ENCODE measurements at places on chromosomes 12 and 14.

- DNase-seq = no peak
These were observed 212.1 kb downstream of the PHLDA1 start for GRCh38 chr12:75819512-75819911.

- no peak for DNase-seq
These were observed 49.3 kb downstream of the DLK1 start for GRCh38 chr14:100775831-100776591.

DNA sequence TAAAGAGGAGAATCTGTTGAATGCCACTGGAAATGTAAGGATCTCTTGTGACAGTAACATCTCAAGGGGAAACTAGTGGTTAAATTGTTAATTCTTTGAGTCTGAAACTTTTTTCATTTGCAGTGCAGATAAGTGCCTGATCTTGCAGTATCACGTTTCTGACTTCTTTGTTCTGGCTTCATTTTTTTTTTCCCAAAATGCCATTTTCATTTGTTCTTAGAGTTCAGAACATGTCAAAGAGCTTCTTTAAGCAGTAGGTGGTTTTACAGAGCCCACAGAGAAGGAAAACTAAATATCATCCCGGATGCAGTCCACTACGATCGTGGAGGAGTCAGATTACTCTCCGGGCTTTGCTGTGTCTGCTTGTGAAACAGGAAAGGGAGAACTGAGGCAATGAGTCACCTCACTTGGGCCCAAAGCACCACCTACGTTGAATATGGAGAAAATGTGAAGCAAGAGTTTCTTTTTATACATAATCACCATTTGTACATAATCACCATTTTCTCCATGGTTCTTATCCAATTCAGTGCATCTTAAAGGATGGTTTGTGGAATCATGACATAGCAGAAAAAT lies 43.9 kb downstream of the HMGA2 start:
- DNase-seq = no peak

DNA sequence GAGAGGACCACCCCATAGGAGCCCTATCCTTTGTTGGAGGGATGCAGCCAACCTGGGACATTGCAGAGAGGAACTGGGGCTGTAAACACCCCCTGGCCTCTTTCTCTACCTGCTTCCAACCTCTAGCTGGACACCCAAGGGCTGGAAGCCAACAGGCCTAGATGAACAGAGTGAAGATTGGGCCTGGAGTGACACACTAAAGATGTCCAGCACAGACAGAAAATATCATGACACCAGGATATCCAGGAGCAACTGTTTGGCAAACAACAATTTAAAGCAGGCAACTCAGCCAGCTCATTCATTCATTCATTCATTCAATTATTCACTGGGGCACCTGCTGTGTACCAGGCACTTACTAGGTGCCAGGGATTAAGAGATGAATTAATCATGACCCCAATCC lies 125.0 kb upstream of the NCOR2 start:
- no peak for DNase-seq

DNA sequence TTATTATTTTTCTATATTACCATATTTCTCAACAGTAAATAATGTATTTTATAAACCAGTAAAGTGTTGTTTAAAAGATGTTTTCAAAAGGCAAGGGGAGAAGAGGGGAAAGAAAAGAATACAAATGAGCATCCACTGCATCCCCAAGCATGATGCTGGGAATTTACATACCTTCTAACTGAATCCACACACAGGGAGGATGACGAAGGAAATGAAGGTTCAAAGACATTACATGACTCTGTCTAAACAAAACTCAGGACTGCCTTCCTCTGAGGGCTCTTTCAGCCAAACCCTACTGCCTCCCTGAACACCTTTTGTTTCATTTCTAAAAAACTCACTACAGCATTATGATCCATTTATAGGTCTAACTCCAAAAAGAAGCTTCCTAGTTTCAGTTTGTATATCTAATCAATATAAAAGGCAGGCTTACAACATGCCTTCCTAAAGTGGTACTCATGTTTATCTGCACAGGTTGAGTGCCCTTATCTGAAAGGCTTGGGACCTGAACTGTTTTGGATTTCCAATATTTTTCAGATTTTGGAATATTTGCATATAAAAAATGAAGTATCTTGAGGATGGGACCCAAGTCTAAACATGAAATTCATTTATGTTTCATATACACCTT lies 30.3 kb downstream of the DICER1 start:
- no peak for DNase-seq

DNA sequence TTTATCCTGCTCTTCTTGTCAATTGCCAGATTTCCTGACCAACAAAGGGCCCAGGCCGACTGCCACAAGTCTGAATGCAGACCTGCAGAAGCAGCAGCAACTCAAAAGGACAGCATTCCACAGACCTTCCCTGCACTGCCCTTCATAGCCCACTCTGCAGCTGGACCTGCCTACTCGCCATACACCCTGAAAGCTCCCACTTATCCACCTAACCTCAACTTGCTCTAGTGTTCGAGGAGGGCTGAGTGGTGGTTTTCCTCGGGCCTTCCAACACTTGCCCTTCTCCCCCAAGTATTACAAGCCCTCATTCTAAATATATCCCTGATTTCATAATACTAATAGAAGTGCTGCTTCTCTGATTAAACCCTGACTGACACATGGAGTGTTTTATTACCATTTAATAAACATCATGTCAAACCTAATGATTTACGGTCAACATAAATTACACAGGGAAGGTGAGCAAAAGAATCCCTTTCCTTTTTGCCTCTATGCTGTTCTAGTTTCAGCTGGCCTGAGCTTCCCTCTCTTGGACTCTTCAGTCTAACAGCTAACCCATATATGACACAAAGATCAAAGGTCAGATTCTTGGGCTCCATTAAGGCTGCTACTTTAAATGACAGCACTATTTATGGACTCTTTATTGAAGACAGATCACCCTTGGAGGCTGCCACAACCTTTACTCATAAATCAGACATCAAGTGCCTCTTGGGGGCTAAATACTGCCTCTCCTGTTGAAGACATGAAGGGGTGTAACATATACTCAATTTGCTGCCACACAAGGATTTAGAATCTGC lies 1546.9 kb upstream of the TMEM132C start:
- no peak for DNase-seq

DNA sequence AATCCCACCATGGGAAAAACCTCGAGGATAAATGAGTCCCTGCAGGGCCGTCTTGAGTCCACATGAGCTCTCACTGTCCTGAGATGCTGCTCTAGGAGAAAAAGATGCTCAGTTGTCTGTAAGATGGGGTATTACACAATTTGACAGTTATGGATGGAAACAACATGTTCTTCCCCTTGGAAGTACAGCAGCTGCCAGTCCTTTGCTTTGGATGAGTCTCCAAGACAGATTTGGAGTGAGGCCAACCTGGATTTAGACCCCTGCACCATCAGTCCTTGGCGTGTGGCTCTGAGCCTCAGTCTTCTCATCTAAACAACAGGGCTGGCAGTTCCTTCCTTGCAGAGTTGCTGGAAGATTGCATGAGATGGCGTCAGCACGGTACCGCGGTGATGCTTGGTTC lies 309.1 kb upstream of the FKBP4 start:
- no peak for DNase-seq

- no peak for DNase-seq
These were observed 120.1 kb downstream of the RALGAPA1 start for GRCh38 chr14:35689000-35689460.

DNA sequence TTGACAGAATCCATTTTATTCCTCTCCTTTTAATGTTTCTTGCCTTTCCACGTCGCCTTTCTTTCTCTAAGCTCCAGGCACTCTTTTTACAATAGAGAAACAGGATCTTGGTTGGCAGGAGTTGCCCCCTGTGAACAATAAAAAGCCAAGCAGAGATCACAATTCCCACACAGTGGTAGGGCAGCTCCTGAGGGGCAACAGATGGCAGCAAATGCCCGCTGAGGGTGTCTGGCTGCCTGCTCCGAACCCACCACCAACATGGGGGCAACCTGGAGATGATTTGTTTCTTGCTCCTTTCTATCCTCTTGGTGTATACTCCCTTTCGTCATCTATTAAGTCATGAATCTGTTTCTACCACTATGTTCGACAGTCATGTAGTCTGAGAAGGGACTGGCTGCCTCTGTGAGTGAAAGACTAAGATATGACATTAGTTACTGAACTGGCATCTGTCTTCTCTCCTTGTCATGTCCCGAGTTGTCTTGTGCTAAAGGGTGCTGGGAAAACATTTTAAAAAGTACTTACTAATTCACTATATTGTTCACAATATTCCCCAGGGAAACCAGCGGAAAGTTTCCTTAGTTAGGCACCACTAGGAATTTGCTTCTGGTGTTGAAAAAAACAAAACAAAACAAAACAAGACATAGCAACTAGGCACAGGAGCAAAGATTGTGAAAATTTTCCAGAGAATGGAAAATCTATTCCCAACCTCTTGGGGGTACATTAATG lies 170.1 kb downstream of the STXBP6 start:
- no peak for DNase-seq
